H1 (cell line): ENCODE measurements at places on chromosomes 2 and 18. TPM values are rescaled to one million over a fixed set of nuclear protein-coding genes. Genes with fewer than 3 reads are reported as not detected.

Gene QPCT
- 3.9 and 4.0 TPM in 2 replicates for total RNA-seq

- no peak for DNase-seq
Observed at GRCh38 chr2:217694291-217694690, 308.5 kb downstream of the TNS1 start.

GRCh38 chr2:200695191-200695590 lies 109.4 kb downstream of the AOX1 start:
- no peak for DNase-seq

Gene DPP10
- total RNA-seq = 5.4 and 7.2 TPM in 2 replicates

Gene PLGLB1
- 0.54 TPM in 1 of 2 replicates, not detected in the other for total RNA-seq

Gene PLEK
- not detected in 2 replicates for total RNA-seq

DNA sequence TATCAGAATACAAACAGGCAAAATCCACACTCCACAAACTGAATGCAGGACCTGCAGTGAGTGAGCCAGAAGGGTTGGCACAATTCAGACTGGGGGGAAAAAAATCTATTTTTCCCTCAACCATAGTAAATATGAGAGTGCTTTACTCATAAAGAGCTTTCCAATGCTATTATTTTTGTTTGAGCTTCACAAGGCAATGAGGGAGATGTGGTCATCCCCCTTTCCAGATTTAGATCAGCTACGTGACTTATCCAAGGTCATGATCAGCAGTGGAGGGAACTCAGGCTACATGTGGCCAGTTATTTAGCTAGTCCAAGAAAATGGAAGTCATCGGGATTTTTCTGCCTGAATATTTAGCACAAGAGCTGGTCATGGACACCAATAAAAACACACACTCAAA lies 120.4 kb upstream of the KLF7 start:
- no peak for DNase-seq

- DNase-seq = no peak
Observed at GRCh38 chr2:86788165-86788564, 2.5 kb downstream of the CD8A start.

Gene EPHA4
- 4.3 and 5.1 TPM in 2 replicates for total RNA-seq
